Cerebellar cortex (tissue), 1 donor: ENCODE measurements at places on chromosomes 4 and X.

- no peak for DNase-seq
These were observed 368.1 kb downstream of the UNC5C start for GRCh38 chr4:95180531-95181242.

GRCh38 chr4:123405267-123405865 lies 8.8 kb downstream of the SPRY1 start:
- no peak for DNase-seq

DNA sequence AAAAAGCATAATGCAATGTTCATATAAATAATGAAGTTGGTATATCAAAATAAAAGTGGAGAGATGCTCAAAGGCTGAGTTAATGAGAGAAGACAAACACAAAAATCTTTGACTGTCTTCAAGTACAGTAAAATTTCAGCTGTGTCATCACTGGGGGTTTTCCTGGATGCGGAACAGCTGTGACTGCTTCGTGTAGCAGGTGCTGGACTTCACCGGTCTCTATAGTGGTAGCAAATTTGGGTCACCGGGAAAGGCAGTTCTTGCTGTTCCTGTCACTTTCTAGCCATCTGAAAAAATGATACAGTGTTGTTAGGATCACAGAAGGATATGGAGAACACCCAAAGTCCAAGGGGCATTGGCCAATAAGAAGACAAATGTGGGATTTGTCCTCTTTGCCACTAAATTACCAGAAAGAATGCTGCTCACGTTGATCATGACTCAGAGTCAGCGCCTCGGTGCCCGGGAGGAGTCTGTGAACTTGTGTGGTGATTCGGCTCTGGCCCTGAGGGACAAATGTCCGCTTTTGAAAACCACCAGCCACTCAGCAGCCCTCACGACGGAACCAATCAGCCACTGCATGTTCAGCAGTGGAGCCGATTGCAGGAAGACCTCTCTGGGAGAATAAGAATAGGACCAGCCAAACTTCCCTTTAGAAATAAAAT lies 230.1 kb upstream of the FAT1 start:
- peak; percentile 48 for DNase-seq

GRCh38 chr4:114879916-114880669 lies 233.3 kb downstream of the NDST4 start:
- no peak for DNase-seq

GRCh38 chr4:13092702-13093101 lies 391.4 kb downstream of the RAB28 start:
- no peak for DNase-seq

- DNase-seq, result no peak
These were observed 35.3 kb upstream of the ADAMTS3 start for GRCh38 chr4:72604324-72604723.

DNA sequence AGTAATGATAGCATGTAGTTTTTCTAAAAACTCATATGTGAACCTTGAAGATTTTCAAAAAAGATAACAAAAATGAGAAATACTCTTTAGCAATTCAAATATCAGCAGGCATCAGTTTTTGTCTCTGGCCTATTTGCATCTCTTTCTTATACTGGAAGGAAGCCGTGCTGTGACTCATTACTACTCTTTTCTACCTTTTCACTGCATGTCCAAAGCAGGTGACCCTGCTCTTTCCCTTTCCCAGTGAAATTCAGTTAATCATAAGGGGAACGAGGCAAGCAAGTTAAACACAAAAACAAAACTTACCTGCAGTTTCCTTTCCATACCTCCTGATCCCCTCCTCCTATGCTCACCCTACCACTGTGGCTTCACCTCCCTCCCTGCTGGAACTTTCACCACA lies 9.3 kb downstream of the SPATA4 start:
- DNase-seq, result no peak

DNA sequence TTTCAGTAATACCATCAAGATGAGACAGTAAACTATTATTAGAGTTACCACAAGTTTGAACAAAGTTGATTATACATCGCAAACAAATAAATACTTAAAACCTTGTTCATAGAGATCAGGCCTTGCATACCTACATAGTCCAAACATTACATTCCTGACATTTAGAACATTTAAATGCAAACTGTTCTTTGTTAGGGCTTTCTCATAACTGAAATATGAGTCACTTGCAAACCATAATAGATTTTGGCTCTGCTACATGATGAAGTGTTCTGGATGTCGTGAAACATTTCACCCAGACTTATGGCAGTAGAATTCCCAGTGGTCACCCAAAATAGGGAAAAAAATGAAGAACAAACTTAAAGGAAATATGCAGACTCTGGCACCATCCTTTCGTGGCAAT lies 75.0 kb downstream of the FAT4 start:
- DNase-seq, result no peak

- no peak for DNase-seq
These were observed 33.7 kb downstream of the SRPX2 start for GRCh38 chrX:100677611-100678181.

DNA sequence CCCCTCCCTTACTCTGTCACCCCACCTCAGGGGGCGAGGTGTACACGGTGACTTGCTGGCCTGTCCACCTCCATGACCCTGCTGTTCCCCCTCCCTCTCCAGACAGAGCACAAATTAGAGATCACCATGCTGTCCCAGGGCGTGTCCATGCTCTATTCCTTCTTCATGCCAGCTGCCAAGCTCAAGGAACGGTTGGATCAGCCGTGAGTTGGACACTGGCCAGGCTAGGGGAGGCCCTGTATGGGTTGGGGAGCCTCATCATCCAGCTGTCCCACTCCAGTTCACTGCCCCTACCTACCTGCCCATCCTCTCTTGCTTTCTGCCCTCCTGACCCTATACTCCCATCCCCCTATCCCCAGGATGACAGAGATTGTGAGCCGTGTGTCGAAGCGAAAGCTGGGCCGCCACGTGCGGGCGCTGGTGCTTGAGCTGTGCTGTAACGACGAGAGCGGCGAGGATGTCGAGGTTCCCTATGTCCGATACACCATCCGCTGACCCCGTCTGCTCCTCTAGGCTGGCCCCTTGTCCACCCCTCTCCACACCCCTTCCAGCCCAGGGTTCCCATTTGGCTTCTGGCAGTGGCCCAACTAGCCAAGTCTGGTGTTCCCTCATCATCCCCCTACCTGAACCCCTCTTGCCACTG lies 3.9 kb upstream of the CDK16 start:
- DNase-seq, result no peak

DNA sequence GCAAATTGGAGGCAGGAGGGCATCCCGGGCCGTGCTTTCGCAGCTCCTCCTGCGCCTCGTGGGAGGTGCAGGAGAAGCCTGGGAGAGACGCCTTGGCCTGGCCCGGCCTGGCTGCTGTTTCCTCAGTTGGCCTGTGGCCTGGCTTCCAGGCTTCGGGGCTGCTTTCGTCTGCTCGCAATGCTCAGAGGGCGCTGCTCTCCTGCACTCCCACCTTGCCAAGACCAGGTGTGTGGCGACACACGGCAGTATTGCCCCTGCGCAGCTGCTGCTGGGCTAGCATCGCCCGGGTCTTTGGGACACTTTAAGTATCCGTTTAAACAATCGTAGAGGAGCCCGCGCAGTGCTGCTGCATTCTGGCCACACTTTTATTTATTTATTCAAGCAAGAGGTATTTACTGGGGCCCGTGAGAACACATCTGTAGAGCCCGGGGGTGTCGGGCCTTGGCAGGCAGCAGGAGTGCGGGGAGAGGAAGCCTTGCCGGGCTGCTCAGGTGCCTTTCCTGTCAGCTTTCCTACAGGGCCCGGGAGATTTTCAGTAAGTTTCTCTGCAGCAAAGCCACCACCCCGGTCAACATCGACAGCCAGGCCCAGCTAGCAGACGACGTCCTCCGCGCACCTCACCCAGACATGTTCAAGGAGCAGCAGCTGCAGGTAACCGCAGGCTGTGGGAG lies 26.2 kb upstream of the HGFAC start:
- no peak for DNase-seq

DNA sequence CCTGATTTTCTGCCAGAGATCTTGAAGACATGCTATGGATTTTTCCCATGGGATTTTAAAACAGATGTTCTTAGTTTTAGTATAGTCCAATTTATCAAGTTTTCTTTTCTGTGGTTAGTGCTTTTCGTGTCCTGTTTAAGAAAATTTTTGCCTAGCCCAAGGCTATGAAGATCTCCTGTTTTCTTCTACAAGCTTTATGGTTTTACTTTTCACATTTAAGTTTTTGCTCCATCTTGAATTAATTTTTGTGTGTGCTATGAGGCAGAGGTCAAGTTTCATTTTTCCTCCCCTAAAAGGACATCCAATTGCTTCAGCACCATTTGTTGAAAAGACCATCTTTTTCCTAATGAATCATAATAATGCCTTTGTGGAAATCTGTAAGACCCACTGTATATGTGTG lies 65.6 kb downstream of the POLR2B start:
- no peak for DNase-seq

DNA sequence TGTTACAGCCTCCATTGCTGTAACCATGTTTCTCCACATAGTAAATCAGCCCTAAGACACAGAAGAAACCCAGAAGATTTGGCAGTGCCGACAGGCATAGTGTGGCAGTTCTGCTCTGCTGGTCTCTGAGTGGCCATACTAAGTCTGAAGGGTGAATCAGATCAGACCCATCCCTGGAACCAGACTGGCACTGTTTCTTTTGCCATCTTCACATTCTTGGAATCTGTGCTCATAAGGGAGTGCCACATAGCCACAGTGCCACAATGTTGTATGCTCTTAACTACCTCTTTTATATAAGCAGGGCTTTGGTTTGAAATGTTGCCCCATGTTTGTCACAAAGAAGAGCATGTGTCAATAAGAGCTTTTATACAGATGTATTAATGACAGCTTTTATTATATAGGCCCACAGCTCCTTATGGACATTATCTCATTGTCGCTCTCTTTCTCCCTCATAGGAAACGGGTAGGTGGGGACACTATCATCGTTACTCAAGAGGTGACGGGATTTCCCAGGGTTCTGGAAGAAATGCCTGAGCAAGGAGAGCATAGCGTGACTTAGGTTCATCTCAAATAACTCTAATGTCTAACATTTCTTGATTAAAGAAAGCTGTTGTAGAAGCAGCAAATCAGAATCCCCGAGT lies 128.2 kb downstream of the CBR4 start:
- no peak for DNase-seq

GRCh38 chr4:36288731-36289426 lies 7.5 kb downstream of the DTHD1 start:
- no peak for DNase-seq

GRCh38 chrX:37787423-37787869 lies 7.6 kb downstream of the CYBB start:
- no peak for DNase-seq

DNA sequence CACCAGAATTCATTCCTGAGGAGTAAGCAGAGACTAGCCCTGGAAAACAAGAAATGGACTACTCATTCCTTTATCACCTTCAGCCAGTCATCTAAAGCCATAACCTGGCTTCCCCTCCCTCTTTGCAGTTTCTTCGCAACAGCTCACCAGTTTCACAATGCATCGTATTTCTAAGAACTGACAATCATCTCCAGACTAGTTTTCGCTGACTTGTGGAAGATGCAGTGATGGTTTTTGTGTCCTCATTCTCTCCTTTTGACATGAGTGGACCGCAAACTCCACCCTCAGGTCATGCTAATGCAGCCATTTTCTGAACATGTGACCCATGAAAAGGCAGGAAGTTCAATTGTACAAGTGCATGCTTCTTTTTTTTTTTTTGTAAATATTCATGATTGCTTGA lies 1203.5 kb downstream of the PCDH7 start:
- no peak for DNase-seq

- DNase-seq, result peak; percentile 50
These were observed 8.1 kb upstream of the GPR119 start for GRCh38 chrX:130393451-130394074.

GRCh38 chr4:138734746-138735145 lies 280.8 kb upstream of the NOCT start:
- no peak for DNase-seq

DNA sequence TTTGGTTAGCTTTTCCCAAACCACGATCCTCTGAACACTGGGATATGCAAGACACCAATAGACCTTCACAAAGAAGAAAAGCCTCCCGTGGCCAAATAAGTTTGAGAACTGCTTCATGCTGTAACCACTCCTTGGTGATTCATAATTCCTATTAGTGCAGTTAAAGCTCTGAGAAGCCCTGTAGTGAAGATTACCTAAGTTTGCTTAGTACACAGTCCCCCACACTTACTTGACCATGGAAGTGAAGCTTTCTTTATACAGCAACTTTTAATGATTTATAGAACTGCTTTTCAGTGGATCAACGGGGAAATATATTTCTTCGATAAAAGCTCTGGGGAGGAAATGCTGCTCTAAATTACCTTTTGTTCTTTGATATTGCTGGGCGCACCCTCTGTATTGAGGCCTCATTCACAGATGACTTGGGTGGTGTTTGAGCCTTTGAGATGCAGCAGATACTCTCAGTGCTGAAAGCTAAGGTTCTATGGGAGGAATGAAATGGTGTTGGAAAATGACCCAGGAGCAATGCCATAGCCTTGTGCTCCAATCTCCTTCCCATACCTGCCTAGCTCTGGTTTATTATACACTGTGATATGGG lies 67.4 kb downstream of the CBLL2 start:
- no peak for DNase-seq

- DNase-seq, result no peak
These were observed 97.2 kb downstream of the ADAMTS3 start for GRCh38 chr4:72471816-72472215.

DNA sequence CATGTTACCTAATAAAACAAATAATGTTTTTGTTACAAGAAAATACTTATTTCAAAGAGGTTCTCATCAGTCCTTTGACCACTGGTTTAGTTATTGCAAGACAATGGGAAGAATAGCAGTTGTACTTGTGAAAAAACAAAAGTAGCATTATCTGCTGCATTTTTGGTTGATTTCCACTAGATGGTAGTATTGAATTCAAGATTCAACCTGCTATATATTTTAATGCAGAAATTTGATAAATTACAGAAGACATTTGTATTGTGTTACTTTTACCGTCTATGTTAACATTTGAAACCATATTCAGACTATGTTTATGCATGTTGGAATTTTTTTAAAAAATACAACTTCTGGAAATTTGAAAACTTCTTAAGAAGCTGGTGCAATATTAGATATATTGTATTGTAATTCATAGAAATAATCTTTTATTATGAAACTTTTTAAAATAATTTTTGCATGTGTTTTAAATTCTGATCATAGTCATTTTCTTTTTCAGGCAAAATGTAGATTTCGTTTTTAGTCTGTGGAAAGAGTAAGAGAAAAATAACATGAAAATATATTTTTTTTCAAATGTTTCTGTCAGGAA lies 56.4 kb downstream of the SPCS3 start:
- peak; percentile 26 for DNase-seq

GRCh38 chr4:28167411-28167810 lies 1306.8 kb downstream of the STIM2 start:
- no peak for DNase-seq

DNA sequence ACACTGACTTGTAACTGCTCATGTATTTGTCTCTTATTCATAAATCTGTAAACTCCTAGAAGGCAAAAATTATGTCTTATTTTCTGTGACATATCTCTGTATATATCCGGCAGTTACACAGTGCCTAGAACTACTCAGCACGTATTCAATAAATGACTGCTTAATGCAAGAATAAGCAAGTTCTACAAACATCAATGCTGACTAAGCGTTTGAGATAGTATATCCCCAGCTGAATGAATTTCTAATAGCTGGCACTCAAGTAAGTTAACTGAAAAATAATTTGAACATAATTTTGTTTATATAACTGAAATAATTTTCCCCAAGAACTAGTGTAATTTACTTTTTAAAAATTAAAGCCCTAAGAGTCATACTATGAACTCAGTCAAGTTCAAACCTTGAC lies 113.7 kb downstream of the ARAP2 start:
- DNase-seq, result no peak

GRCh38 chr4:99208719-99209075 lies 10.3 kb downstream of the ADH6 start:
- no peak for DNase-seq
